Activated naive CD8-positive, alpha-beta T cell treated with anti-CD3 and anti-CD28 coated beads, Interleukin-2, amount 50 U/mL, for 16 hours (primary cell): ENCODE measurements at places on chromosomes 5 and 9.

DNA sequence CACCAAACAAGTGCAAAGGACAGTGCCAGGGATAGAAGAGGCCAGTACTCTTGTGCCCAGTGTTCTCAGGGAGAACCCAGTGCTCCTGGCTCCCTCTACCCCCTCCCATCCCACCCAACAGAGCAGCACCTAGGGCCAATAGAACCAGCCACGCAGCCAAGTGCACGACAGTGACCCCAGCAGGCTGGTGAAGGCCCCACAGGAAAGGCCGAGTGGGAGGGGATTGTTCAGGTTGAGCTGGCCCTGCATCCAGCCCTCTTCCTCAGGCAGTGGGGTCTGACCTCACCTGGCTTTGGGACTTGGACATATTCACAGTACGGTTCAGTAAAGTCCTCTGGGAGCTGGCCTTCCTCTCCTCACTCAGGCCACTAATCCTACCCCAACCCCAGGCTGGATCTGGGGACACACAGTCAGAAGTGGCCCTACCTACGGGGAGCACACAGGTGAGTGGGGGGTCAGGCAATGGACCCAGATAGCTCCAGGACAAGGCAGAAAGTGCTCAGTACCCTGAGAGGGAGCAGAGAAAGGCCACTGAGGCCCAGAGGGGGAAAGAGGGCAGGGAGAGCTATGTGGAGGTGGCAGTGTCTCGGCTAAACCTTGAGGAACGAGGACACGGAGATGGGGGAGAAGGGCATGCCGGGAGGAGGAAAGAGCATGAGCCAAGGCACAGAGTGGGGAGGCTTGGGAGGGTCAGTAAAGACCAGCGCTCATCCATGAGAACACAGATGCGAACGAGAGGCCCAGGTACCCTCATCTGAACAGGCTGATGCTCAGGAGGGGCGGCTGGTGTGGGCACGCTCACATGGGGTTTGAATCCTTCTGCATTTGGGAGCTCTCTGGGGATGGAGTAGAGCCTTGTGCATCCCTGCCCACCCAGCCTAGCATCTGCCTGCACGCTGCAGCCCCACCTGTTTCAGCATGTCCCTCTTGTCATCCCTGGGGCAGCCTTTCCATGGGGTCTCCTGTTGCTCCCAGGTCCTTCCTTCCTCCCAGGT lies 25.6 kb downstream of the POLR1E start:
- DNase-seq, result no peak

- DNase-seq, result no peak
Observed at GRCh38 chr5:157965040-157965678, 106.2 kb upstream of the CLINT1 start.

GRCh38 chr9:124285903-124286291 lies 28.1 kb downstream of the NEK6 start:
- DNase-seq, result no peak

- DNase-seq, result no peak
Observed at GRCh38 chr5:159056201-159056600, 43.5 kb downstream of the EBF1 start.

DNA sequence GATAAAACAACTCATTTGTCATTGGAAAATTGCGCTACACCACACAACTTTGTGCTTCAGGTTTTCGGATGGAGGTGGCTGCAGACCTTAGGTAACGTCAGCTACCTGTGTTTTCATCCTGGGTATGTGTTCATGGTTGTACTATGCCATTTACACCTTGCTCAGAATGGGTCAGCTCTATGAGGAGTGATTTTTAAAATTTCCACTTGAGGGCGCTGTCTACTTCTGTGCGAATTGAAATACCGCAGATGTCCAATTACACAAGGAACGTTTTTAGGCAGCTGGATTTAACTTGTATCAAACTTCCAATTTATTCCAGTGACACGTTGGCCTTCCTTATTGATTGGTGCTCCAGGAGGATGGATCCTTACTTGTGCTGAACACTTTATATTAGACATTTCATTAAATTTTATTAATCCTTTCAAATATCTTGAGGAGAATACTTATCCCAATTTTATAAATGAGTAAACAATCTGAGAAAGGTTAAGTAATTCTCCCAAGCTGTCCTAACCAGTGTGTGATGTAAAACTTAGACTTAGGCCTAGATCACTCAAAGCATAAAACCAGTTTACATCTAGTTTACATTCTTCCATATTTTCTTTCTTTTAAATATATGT lies 23.4 kb downstream of the DMRTA1 start:
- no peak for DNase-seq

DNA sequence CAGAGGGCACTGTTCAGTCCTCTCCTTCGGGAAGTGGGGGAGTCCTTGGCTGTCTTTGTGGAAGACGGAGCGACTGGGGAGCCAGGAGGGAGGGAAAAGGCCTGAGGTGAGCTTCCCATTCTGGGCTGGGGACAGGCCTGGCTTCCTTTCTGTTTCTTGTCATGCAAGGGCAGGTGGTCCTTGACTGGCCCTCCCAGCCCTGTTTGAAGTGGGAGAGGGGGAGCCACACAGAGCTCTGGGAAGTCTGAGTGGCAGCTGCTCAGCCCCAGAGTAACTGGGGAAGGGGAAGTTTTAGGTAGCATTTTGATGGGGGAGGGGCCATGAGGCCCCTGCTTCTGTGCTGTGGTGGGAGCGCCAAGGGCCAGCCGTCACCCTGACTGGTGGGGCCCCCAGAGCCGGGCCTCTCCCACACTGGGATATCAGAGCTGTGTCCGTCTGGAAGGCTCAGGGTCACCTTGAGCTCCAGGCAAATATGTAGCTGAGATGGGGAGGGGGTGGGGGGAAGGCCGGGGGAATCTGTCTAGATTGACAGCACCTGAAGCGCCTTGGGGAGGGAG lies 6.5 kb downstream of the UNC5A start:
- no peak for DNase-seq

GRCh38 chr9:93900971-93901861 lies 53.9 kb downstream of the BARX1 start:
- no peak for DNase-seq

- DNase-seq, result no peak
Observed at GRCh38 chr5:53671447-53671846, 111.0 kb downstream of the NDUFS4 start.

DNA sequence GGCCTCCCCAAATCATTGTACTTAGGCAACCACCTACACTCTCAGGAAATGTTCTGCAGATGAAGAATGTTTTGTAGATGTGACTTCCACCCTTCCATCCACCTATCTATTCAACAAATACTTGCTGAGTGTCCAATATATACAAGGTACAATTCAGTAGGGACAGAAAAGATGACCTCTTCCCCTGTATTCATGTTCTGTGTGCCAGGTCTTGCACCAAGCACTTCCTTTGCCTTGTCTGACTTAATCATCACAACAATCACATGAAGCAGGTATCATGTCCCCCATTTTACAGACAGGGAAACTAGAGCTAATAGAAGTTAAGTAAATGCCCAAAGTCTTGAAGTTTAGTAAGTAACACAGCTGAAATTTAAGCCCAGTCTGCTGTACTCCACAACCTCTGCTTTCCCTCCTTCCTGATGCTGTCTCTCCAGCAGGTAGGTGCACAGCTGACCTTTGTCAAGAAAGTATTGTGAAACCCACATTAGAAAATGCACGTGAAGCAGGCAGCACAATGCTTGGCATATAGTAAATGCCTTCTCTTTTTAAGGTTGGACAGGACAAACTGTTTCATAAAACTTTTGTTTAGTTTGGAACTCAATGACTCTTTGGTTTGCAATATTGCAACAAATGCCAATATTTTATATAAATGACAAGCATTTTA lies 296.5 kb downstream of the DEPDC1B start:
- no peak for DNase-seq

DNA sequence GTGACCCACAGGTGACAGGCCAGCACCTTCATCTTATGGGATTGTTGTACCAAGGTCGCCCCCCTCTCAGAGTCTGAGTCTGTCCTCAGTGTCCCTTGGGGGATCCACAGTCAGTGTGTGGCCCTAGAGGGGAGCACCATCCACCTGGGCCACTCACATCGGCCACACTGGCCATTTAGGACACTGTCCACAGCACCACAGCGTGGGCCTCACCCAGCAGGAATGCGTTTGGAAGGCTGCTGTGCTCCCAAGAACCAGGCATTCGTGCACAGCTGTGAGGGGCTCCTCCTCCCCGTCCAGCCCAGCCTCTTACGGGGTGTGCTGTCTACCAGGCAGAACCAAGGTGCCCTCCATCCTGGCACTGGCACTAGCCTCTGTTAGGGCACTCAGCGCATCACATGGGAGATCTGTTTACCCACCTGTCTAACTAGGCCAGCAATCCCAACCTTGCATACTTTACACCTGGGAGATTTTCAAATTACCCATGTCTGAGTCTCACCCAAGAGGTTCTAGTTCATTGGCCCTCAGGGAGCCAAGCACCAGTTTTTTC lies 24.5 kb upstream of the UBE2QL1 start:
- no peak for DNase-seq

- DNase-seq, result no peak
Observed at GRCh38 chr9:16329671-16330113, 540.8 kb downstream of the BNC2 start.

- DNase-seq, result no peak
Observed at GRCh38 chr5:144458216-144458615, 287.5 kb downstream of the KCTD16 start.

DNA sequence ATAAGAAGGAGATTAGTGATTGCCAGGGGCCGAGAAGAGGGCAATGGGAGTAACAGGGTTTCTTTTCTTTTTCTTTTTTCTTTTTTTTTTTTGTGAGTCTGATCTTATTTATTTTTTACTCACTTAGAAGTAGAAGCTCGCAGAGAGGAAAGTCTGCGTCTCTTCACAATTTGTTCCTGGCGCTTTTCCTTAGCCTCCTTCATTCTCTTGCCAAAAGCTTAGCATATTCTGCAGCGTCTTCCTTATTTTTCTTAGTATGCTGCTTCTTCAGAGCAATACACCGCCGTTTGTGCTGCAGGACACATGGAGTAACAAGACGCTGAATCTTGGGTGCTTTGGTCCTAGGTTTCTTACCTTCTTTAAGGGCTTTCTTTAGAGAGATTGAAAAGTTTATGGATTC lies 30.3 kb upstream of the DENND4C start:
- no peak for DNase-seq

GRCh38 chr9:1454616-1455347 lies 404.6 kb downstream of the DMRT2 start:
- no peak for DNase-seq

GRCh38 chr9:21997480-21997879 lies 2.9 kb downstream of the CDKN2B-AS1 start:
- DNase-seq, result no peak

- no peak for DNase-seq
Observed at GRCh38 chr5:134133188-134133994, 18.9 kb downstream of the TCF7 start.

GRCh38 chr5:154844809-154845208 lies 5.6 kb downstream of the FAXDC2 start:
- DNase-seq, result no peak

GRCh38 chr5:56154732-56155484 lies 78.2 kb downstream of the ANKRD55 start:
- no peak for DNase-seq

- DNase-seq, result no peak
Observed at GRCh38 chr5:147072622-147073021, 162.2 kb upstream of the STK32A start.

GRCh38 chr9:84761137-84761808 lies 91.7 kb downstream of the NTRK2 start:
- DNase-seq, result no peak

- DNase-seq, result no peak
Observed at GRCh38 chr9:126683698-126684044, 69.9 kb downstream of the LMX1B start.
